Activated CD4-positive, alpha-beta T cell treated with anti-CD3 and anti-CD28 coated beads, Interleukin-2, amount 10 ng/mL, durations not matched to agents 7 days and 5 days (primary cell): ENCODE measurements at places on chromosomes 11 and 22.
A peak's percentile ranks its signal among the peaks of the same experiment; 100 is the strongest.

DNA sequence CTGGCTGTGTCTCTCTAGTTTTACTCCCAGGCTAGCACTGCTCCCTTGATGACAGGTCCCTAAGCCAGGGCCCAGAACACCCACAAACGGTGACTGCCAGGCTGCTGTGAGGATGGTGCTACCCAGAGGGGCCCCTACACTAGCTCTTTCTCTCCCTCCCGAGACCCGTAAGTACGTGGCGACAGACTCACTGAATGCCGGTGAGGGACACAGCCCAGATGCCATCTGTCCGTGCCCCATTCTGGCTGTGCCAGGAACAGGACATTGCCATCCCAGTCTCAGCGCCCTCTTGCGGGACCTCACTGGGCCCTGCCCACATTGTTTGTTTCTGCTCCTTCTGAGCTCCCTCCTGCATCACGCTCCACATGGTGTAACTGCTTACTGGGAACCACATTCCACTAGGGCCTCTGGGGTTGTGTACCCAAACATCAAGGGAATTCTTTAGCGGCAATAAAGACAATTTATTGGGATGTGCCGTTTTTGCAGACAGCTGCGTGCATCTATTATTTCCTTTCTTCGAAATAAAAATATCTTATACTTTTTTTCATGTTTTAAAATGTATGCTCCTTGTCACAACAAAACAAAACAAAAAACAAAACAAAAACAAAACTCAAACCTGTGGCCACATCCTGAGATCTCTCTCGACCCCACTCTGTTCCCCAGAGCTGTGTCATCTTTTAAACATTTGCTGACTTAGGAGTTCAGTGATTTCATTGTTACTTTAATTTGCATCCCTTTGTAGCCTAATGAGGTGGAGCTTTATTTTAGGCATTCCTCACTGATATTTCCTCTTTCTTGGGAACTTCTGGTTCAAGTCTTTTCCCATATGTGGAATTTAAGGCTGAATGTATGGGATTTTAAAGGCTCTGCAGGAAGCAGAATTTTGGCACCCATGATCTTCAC is 4.4 kb upstream of the TPCN2 start:
- peak; percentile 41 for DNase-seq

GRCh38 chr11:19769820-19770219 is 57.2 kb downstream of the NAV2 start:
- DNase-seq = no peak

- no peak for DNase-seq
Measured at GRCh38 chr11:13280777-13281176, 3.2 kb downstream of the BMAL1 start.

DNA sequence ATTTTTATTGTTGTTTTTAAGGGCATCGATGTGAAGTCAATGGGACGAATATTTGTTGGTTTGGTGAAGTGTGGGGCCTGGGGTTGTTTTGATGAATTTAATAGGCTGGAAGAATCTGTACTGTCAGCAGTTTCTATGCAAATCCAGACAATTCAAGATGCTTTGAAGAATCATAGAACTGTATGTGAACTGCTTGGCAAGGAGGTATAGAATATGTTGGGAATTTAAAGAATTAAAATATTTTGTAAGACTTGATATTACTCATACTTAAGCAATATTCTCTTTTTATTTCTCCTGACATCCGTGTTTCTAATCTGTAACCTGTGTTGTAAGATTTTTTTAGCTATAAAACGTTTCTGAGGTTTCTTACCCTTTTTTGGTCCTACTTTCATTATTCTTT is 61.6 kb downstream of the DYNC2H1 start:
- no peak for DNase-seq

DNA sequence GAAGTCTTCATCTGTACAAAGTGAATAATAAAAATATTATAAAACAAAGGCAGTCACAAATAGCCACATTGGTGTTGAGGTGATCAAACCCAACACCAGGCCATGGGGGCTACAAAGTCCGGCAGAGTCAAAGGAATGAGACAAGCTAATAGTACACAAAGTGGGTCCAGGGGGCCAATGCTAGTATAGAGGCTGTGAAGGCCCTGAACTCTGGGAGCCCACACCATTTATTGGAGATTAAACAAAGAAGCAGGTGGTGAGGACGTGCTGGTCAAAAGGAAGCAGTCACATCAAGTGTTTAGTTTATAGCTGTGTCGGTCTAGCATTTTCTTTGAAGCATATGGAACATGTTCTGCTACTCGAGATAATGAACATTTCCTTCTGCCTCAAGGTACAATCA is 58.6 kb upstream of the CCT8L2 start:
- DNase-seq = no peak

DNA sequence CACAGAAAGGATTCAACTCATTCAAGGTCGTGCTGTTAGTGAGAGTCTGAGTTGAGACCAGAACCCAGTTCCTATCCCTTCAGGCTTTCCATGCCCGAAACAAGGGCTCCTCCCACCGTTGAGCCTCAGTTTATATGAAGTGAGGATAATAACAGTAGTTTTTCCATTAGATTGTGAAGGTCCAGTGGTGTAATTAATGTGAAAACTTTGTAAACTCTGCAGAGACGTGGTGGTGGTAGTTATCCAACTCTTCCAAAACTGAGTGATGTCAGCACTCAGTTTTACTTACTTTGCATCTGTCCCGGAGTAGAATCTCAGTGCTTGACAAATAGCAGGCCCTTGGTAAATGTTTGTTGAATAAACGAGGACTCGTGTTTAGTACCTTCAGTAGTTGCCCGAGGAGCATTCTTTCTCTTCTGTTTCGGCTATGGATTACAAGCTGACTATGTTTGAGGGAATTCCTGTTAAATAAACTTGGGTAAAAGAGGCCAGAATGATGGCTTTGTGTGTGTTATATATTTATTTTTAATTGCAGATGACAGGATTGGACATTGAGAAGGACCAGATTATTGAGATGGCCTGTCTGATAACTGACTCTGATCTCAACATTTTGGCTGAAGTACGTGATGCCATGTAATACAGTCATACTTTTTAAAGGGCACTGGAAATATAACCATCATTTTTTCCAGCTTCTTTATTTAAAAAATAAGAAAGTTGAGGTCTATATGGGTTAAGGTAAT is 1.0 kb downstream of the REXO2 start:
- DNase-seq = no peak

DNA sequence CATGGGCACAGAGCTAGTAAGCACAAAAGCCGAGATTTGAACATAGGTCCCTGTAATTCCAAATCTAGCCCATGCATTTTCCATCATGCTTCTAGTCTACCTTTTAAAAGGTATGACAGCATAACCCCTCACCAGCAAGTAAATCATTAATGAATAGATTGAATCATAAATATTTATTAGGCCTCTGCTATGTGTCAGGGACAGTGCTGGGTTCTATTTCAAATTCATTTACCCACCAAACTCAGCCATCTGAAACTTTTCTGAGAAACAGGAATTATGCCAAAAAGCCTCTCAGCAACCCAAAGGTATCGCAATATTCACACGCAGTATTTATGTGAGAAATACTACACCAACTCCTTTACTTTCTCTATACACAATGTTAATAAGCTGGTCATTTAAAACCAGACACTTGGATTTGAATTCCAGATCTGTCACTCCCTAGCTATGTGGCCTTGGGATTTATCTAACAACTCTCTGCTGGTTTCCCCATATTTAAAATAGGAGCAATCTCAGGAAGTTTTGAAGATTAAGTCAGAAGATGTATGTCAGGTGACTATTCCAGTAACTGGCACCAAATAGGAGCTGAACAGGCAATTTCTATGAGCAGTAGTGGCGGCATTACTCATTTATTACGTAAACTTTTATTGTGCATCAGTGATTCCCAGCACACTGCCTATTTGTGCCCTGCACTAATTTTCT is 191.4 kb downstream of the TENM4 start:
- DNase-seq = no peak

DNA sequence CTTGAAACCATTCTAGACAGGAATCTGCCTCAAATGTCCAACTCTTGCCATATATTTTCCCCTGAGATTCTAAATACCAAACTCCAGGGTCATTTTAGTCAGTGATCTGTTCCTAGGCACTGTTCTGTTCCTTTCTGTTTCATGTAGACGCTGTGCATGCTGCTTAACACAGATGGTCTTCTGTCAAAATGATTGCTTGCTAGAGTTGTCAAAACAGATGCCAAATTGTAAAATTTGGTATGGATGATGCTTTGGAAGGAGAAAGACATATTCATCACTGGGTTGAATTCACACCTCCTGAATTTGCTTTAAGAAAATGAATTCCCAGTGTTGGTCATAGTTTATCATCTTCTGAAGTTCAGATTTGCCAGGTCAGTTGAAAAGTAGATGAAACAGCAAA is 425.9 kb downstream of the ETS1 start:
- DNase-seq = no peak

DNA sequence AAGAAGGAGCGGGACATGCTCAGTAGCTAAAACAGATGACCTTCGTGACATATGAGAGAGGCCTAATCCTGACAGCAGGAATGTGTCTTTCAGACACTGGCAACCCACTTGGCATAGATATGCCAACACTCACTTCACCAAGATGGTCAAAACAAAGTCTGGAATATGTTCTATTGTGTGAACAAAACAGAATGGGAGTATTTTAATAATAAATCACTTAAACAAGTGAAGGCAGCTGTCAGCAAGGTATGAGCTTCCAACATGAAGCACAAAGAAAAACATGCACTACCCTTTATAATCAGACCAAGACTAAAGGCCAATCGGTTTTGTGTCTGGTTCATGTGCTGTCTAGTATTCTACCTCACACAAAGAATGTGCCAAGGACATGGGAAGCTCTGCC is 23.1 kb downstream of the CCDC34 start:
- no peak for DNase-seq
